Left colon (tissue), 2 donors: ENCODE measurements at places on chromosomes 12 and 14.

DNA sequence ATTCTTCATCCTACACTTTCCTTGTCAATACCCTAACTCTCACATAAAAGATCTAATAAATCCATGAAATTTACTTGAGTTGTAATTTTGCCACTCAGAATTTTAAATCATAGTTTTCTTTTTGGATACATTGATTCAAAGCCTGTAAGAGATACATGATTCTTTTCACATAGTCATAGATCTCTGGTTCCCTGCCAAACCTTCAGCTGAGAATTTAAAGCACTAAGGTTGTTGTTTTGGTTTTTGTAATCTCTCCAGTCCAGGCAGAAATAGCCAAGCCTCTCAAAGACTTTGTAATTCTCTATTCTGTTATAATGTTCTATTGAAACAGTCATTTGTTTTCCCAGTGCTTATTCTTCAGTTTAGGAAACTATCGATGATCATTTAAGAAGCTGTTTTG lies 273.9 kb downstream of the TRHDE start:
- no peak for DNase-seq

- DNase-seq: no peak
Observed at GRCh38 chr14:31122098-31122611, 85.4 kb downstream of the HECTD1 start.

DNA sequence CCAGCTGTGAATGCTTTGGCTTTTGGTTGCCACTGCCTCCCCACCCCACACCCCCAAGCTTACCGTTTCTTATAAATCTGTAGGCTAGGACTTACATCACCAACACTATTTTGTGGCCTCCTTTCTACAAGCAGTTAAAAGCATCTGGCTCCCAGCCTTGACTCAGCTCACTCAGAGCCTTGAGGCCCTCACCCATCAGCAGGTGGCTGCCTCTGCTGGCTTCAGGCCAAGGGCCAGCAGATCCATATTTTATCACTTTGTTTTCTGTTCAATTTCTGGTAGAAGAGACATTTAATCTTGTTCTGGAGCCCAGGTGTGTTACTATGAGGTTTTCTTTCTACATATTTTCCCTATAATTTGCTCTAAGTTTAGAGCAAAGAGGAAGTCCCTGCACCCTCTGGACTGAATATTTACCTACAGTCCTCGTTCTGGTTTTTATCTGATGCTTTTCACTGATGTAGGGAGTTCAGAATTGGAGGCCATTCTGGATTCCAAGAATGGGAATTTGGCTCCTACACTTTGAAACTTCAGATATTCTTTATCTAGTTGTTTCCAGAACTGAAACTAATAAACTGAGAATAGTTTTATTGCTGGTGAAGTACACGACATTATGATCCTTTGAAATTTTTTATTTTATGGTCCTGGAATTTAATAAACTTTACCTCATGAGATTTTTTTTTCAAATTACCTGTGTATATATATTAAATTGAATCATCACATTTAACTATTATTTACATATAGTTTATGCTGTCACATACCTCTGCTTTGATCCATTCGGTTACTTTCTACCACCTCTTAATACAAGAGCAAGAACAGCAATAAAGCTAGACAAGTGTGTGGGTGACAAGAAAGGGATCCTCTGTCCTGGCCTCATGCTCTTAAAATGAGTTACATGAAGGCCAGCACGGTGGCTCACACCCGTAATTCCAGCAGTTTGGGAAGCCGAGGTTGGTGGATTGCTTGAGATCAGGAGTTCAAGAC lies 22.2 kb downstream of the PLBD1 start:
- peak; percentile 50 for DNase-seq

- DNase-seq: no peak
Observed at GRCh38 chr12:70966996-70967790, 46.7 kb upstream of the PTPRR start.

GRCh38 chr14:39175445-39176262 lies 600 bp downstream of the PNN start:
- peak; percentile 43 for DNase-seq

DNA sequence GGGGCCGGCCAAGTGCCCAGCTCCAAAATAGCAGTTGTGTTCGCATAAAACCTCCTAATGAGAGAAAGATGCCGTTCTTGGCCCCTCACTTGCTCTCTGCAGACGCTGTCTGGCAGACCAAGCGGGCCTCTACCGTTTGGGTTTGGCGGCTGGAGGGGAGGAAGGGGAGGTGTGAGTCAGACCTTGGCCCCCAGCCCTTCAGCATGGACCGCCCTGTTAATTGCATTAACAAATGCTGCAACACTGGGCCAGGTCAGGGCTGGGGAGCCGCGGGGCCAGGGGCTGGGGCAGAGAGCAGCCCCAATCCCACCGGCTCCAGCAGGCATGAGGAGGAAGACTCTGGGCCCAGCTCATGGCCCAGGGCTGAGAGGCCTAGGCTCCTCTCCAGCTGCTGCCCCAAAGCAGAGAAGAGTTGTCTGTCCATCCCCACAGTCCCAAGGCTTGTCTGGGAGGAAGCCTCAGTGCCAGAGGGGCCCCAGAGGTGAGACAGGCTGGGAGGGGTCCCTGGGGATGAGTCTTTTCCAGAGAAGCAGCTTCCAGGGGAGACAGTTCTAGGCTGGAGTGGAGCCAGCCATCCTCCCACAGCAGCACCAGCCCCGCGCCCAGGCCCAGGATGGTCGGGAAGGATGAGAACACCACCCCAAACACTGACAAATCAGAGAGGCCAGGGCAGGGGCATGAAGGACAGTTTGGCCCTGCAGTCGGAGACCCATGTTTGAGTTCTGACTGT lies 16.9 kb downstream of the LTBP2 start:
- DNase-seq: no peak

DNA sequence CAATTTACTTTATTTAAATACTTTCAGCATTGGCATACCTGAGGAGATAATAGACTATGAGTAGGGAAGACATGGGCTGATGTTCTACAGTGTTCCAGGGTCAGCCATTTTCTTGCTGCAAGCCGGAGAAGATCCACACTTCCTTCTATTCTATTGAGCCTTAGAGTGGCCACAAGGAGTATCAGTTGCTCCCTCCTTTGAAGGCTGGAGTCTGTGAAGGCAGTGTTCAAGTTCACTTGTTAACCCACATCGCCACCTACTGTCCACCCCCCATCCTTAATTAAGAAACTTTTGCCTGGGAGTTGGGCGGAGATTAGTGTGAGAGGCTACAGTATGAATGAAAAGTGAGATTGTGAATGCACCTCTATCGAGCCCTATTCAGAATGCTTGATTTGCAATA lies 666.6 kb downstream of the NRXN3 start:
- DNase-seq: peak; percentile 25

GRCh38 chr14:106346534-106347290 lies 820.3 kb downstream of the TMEM121 start:
- DNase-seq: no peak
